ENCODE measurements at places on chromosomes 1 and 21. TPM values are rescaled to one million over a fixed set of nuclear protein-coding genes. Genes with fewer than 3 reads are reported as not detected.

GRCh38 chr1:97412166-97412565, 508.7 kb downstream of the DPYD start:
- DNase-seq = peak; percentile 59

DNA sequence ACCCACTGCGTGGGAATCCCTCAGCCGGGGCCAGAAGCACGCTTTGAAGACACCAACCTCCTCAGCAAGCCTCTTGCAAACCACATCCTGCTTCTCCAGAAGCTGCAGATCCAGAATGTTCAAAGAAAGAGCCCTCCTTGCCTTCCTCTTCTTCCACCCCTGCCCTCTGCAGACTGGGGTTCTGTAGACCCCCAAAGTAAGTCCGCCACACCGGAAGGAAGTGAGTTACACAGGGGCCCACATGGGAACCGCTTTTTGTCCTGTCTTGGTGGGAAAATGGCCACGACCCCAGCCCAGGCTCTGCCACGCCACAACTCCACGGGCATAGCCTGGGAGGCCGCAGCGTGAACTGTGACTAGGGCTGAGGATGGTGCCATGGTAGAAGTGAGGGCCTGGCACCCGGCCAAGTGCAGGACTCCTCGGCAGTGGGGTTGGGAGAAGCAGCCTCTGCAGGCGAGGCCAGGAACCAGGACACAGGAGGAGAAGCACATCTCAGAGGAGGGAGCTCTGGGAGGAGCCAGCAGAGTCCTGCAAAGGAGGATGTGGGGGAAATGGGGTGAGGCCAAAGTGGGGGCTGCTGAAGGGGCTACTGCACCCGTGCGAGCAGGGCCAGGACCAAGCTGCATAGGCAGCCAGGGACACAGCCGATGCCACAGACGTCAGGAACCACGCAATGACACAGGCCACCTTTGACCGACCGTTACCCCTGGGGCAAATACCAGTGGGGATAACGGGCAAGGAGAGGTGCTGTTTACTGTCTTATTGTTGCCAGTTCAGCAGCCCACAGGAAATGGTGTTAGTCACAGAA, 30.9 kb downstream of the PDE9A start:
- DNase-seq = no peak

DNA sequence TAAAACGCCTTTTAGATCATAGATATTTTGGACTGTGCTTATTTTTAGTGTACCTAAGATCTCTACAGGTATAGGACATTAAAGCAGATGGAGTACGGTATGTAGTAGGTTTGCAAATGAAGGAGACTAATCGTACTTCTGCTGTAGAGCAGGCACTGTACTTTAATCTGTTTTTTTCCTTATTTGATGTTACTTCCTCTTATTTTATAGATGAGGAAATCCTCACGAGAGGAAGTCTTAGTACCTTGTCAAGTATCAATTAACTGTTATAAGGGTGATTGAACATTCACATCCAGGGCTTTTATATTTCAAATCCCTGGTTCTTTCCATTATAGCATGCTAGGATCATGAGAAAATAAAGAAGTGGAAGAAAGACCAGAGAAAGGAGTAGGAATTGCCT, 41.1 kb downstream of the CACHD1 start:
- no peak for DNase-seq

GRCh38 chr1:215606564-215607168, 39.6 kb downstream of the KCTD3 start:
- peak; percentile 54 for DNase-seq

DNA sequence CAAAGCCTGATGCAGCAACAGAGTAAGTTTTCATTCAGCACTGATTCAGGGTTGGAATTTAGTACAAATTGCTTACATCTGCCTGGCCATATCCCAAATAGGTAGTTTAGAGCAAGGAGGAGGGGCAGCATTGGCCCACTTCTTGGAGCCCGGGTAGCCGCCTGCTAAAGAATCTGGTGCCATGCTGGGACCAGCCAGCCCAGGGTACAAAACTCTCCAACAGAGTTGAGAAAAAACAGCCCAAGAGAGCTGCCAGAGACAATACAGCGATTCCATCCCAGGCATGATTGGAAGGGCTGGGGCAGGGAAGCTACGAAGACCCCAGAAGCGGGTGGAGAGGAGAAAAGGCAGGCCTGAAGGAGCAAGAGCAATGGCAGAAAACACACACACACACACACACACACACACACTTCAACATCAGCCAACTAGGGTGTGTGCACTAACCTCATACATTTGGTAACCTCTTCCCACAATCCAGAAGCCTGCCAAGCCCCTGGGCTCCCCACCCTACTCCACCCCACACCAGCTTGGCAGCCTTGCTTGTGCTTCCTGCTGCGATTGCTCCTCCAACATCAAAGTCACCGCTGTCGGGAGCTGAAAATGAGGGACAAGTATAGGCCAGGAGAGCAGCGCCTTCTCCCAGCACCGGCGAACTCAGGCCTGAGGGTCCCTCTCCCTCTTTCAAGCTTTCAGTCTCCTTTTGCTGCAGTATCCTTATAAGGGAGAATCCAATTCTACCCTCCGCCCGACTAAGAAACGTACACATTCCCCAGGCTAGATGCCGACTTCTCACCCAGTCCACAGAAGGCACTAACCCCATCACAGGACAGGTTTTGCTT, 1.2 kb downstream of the PIK3C2B start:
- peak; percentile 93 for DNase-seq

GRCh38 chr1:206575165-206575893, 36.9 kb downstream of the EIF2D start:
- peak; percentile 82 for DNase-seq

DNA sequence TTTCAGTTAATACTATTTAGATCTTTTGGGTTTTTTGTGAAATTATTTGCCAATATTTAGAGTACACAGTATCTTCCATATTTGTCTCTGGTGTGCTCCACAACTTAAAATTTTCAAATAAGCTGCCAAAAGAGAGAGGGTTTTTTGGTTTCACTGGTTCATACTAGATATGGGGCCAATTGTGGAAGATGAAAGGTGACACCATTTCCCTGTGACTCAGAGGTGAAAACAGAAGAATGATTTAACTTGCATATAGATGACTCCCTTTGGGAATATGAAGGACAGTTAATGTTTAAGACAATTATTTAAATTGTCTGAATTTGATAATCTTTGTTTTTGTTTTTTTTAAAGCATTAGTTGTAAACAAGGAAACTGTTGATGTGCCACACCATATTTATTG, 37.5 kb downstream of the IVNS1ABP start:
- peak; percentile 51 for DNase-seq

DNA sequence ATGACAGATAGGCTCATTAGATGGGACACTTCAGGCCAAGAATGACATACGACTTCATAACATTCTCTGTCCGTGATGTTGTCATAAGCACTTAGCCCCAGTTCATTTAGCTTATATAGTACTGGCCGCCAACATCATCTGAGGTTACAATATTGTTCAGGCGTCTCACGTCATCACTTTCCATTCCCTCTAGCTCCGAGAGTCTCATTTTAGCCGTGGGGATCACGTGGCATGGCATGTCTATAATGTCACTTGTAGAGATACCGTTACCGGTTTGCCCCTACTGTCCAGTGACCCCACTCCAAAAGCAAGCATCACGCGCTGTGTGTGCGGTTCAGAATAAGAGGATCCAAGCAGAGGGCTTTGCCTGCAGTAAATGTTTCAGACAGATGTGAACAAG, 34.6 kb upstream of the HEATR1 start:
- DNase-seq = no peak

- peak; percentile 99 for DNase-seq
Observed at GRCh38 chr1:156740741-156741480, at the start of gene MRPL24. TSS of gene MRPL24 (minus strand) at chr1:156741088. CDS start at chr1:156738704, 2,384 bp downstream.

DNA sequence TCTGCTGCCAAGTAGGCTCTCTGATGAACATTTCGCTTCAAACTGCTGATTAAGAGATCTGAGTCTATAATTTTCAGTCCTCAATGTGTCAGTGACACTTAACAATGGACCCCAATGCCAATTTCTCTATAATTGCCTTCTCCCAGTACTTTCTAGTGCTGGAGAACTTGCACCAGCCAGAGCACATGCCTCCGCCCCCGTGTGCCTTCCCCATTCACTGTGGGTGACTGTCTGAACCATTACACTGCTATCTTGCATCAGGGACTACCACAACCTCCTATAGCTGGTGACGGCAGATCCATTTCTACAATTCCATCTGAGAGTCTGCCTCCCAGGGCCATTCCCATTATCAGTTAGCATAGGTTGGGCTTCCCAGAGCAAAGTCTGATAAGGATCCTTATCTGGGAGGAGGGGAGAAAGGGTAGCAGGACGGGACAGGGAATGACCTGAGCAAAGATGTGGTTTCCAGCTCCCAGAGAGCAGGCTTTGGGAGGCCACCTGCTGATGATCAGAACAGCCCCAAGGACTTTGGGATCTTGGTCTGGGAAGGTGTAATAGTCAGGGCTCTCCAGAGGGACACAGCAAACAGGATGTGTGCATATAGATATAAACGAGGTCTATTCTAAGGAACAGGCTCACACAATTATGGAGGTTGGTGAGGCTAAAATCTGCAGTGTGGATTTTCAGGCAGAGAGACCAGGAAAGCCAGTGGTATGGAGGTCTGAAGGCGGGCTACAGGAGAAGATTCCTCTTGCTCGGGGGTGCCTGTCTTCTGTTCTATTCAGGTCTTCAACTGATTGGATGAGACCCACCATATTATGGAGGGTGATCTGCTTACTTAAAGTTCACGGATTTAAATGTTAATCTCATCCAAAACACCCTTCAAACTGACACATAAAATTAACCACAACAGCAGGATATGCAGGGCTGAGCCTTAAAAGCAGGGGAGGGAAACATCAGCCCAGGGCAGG, 238.2 kb downstream of the PTPRU start:
- no peak for DNase-seq

DNA sequence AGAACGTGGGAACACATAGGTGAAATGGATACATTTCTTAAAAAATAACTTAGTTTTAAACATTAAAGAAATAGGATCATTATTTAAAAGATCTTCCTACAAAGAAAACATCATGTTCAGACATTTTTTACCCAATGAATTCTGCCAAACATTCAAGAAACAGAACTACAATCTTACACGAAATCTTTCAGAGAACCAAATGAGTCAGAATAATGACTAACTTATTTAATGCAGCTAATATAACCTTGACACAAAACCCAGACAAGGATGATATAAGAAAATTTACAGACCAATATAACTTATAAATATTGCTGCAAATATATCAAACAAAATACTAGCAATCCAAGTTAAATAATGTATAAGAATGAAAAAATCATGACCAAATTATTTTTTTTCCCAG, 220.1 kb upstream of the KCNK2 start:
- peak; percentile 28 for DNase-seq

- DNase-seq = peak; percentile 57
Observed at GRCh38 chr1:3471356-3472087, 17.1 kb downstream of the ARHGEF16 start.

DNA sequence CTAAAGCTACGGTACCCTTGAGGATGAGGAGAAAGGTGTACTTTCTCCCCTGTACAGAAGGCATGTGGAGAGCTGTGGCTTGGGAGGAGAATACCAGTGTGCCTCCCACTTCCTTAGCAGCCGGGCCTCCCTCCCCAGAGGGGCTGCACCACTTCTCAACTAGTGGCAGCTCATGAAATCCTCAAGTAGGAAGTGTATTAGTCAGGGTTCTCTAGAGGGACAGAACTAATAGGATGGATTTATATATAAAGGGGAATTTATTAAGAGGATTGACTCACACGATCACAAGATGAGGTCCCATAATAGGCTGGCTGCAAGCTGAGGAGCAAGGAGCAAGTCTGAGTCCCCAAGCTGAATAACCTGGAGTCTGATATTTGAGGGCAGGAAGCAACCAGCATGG, 53.1 kb upstream of the PPP2R5A start:
- DNase-seq = no peak

GRCh38 chr1:110634455-110635311, 28.5 kb upstream of the KCNA2 start:
- DNase-seq = peak; percentile 95

- DNase-seq = no peak
Observed at GRCh38 chr1:159144571-159144970, 26.8 kb upstream of the CADM3 start.

GRCh38 chr1:30354410-30354809, 369.0 kb downstream of the MATN1 start:
- no peak for DNase-seq

DNA sequence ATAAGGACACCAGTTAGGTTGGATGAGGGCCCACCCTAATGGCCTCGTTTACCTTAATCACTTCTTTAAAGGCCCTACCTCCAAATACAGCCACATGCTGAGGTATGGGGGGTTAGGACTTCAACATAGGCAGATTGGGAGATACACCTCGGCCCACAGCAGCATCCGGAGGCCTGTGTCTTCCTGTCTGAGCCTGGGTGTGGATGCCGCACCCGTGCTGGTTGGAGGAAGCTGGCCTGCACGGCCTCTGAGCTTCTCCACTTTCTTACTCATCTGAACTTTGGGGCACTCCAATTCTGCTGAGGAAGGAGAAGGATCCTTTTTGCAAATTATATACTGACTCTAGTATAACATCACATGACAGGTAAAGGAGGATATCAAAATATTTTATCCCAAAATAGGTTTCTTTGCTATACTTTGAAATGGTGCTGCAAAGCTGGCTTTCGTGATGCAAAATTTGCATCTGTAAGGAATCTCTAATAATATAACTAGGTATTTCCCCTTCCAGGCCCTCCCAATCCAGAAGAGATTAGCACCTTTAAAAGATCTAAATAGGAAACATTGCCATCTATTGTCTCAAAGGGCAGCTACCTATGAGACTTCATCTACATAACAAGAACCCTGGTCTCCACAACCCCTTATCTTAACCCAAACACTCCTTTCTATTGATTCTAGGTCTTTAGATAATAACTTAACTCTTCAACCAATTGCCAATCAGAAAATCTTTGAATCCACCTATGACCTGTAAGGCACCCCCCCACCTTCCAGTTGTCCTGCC, 247.6 kb downstream of the KCNJ6 start:
- no peak for DNase-seq

DNA sequence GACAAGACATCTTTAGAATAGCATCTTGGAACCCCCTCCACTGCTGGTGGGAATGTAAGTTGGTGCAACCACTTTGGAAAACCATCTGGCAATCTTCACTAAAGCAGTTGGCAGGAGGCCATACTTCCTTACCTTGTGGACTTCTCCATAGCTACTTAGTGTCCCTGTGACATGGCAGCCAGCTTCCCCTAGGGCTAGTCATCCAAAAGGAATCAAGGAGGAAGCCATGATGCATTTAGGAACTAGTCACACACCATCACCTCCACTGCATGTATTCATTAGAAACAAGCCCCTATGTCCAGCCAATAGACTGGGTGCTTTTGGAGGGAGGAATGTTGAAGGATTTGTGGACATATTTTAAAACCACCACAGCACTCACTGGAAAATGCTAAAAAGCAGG, 19.9 kb downstream of the MX2 start:
- no peak for DNase-seq

- no peak for DNase-seq
Observed at GRCh38 chr1:53604291-53604919, 134.6 kb downstream of the GLIS1 start.

Gene HORMAD1
- polyA plus RNA-seq = not detected

Gene FCRL2
- not detected for polyA plus RNA-seq

Gene PGLYRP3
- polyA plus RNA-seq = not detected

Gene FCGR3A
- polyA plus RNA-seq = not detected

Gene PROX1
- 0.02 TPM for polyA plus RNA-seq

Gene FCRLB
- polyA plus RNA-seq = 1.1 TPM
